Stimulated activated CD8-positive, alpha-beta memory T cell treated with anti-CD3 and anti-CD28 coated beads, Interleukin-7, amount 100 ng/mL, for 1 hour (primary cell): ENCODE measurements at places on chromosomes 6 and 20.
A peak's percentile ranks its signal among the peaks of the same experiment; 100 is the strongest.

DNA sequence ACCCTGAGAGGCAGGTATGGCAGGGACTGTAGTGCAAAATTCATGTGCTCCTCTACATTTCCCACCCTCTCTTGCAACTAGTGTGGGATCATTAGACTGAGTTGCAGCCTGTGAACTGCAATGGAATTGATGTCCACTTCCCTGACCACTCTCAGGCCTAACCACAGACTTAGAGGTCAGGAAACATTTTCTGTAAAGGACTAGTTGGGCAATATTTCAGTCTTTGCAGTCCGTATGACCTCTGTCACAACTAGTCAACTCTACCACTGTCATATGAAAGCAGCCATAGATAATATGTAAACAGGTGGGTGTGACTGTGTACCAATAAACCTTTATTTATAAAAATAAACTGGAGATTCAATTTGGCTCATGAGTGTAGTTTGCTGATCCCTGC is 134.4 kb upstream of the TOP1 start:
- no peak for DNase-seq

- DNase-seq: no peak
Observed at GRCh38 chr6:151240036-151240685, 394 bp downstream of the AKAP12 start.

- no peak for DNase-seq
Observed at GRCh38 chr6:11212664-11213063, 19.8 kb downstream of the NEDD9 start.

DNA sequence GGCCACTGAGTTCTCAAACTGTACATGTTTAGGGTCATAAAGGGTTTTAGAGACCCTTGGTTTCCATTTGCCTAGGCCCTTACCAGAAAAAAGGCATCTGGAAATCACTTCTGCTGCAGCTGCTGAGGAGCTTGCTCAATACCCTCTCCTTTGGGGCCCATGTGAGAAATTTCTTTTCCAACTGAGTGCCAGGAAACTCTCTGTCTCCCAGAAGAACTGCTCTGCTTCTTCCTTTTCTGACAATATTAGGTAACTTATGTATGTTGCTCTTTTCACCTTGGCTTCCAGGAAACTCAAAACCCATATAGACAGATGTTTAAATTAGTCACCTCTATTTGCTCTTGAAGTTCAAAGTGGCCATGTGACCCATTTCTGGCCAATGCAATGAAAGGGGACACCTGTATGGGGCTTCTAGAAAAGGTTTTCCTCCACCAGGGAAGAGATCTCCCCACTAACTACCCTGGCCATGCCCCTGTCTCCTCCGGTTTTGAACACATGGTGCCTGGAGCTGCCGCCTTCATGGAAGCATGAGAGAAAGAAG is 121.6 kb downstream of the PREX1 start:
- DNase-seq: no peak

DNA sequence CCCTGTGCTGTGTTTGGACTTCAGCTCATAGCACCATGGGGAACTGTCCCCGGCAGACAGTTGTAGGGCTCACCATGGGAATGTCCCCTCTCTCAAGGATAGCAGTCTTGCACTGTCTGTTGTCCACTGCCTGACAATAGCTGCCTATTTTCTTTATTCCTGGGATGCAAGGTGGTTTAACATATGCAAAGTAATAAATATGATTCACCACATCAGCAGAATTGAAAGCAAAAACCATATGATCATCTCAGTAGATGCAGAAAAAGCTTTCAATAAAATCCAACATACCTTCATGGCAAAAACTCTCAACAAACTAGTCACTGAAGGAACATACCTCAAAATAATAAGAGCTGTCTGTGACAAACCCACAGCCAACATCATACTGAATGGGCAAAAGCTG is 13.5 kb upstream of the LRP11 start:
- DNase-seq: no peak

- DNase-seq: no peak
Observed at GRCh38 chr6:135869857-135870256, 18.4 kb downstream of the PDE7B start.

DNA sequence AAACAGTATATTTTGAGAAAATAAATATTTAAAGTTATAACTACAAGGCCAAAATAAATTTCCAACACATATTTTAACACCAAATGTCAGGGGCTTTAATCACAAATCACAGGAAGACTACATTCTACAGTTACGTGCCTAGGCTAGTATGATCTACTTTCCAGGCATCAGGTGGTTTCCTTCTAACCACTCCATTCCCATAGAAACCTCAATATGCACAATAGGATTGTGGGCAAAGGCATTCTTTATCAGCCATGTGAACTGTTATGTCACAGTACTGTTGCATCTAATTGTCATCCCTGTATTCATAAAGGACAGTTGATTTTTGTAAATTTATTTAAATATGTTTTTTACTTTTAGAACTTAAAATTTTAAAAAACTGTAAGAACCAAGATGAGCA is 32.4 kb downstream of the ATG5 start:
- no peak for DNase-seq

DNA sequence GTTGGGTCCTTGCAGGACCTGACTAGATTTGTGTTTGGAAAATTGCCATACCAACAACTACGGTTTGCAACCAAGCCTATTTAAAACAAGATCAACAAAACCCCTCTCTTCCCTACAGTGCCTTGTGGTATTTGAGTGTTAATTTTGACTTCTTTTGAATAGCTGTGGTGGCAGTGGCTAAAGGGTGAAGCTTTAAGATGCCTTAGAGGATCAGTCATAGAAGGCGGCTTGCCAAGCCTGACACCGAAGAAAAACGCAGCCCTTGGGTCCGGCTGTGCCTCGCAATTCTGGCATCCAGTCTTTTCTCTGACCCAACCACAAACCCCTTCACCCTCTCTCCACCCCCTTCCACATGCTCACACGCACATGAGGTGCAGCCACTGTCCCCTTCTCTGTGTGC is 32.6 kb downstream of the BMP6 start:
- no peak for DNase-seq

GRCh38 chr6:19210849-19211590 is 626.1 kb upstream of the ID4 start:
- DNase-seq: no peak

DNA sequence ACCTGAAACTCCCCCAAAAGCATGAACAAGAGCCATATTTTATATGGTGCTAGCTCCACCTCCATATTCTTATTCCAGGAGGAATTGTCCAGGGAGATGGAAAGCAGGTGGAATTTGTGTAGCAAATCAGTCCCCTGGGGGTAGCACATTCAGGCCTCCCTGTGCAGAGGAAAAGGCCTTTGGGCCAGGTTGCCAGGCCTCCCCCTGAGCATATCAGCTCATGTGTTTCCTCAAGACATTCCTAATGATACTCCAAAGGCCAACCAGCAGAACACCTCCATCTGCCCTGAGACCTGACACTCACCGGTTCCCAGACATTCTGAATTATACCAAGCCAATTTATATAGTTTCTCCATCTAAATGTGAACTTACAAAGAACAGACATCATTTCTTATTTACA is 2.6 kb upstream of the BANF2 start:
- DNase-seq: no peak

GRCh38 chr20:3509064-3509463 is 38.2 kb downstream of the ATRN start:
- no peak for DNase-seq

GRCh38 chr6:36724514-36725390 is 27.1 kb downstream of the RAB44 start:
- DNase-seq: peak; percentile 13

DNA sequence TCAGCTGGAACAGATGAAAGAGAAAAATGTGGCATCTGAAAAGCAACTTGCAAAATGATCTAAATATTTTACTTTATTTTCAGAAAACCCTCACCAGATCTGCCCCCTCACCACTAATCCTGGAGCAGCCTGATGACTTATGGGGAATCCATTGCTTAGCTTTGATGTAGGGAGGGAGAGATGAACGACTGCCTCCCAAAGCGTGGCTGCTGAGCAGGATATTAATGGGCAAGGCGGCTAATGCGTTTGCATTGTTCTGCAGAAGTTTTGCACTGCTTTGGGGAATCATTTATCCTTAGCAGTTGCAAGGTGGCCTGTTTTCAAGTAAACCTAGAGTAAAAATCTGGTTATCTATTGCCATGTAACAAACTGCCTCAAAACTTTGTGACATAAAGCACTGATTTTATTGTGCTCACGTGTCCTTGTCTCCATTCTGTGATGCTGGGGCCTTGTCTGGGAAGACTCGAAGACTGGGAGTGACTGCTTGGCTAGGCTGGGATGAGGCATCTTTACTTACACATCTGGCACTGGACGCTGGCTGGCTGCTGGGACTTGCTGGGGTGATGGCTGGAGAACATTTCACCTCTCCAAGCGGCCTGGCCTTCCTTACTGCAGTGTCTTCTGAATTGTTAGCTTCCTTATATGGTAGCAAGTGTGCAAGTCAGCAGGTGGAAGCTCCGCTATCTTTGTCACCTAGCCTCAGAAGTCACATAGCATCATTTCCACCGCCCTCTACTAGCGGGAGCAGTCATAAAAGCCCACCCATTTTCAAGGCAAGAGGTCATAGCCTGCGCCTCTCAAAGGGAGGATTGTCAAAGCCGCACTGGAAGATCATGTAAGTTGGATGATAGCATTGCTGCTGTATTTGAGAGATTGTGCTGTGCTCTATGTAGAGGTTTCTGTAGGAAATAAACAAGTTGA is 313.2 kb downstream of the NRN1 start:
- DNase-seq: no peak

GRCh38 chr6:85344996-85345395 is 104.9 kb upstream of the NT5E start:
- no peak for DNase-seq

GRCh38 chr20:49636447-49636846 is 68.5 kb upstream of the PTGIS start:
- no peak for DNase-seq

DNA sequence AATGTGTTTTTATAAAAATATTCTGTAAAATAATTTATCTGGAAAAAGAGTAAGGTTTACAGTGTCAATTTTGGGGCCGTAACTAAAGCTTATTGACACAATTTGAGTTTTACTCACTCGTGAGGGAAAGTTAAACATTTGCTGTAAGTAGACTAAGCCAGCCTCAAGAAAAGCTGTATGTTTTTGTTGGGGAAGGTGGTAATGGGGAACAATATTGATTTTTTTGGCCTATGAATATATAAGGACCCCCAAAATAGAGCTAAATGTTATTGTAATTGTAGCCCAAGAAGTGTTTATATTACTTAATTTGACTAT is 1.4 kb downstream of the SENP6 start:
- no peak for DNase-seq

- no peak for DNase-seq
Observed at GRCh38 chr6:150207931-150208570, 65.2 kb downstream of the PPP1R14C start.

- DNase-seq: no peak
Observed at GRCh38 chr20:54668271-54669039, 193.1 kb downstream of the DOK5 start.

GRCh38 chr6:106411056-106411455 is 50.5 kb downstream of the CRYBG1 start:
- DNase-seq: no peak

- DNase-seq: no peak
Observed at GRCh38 chr6:90368601-90369000, 72.0 kb upstream of the BACH2 start.

DNA sequence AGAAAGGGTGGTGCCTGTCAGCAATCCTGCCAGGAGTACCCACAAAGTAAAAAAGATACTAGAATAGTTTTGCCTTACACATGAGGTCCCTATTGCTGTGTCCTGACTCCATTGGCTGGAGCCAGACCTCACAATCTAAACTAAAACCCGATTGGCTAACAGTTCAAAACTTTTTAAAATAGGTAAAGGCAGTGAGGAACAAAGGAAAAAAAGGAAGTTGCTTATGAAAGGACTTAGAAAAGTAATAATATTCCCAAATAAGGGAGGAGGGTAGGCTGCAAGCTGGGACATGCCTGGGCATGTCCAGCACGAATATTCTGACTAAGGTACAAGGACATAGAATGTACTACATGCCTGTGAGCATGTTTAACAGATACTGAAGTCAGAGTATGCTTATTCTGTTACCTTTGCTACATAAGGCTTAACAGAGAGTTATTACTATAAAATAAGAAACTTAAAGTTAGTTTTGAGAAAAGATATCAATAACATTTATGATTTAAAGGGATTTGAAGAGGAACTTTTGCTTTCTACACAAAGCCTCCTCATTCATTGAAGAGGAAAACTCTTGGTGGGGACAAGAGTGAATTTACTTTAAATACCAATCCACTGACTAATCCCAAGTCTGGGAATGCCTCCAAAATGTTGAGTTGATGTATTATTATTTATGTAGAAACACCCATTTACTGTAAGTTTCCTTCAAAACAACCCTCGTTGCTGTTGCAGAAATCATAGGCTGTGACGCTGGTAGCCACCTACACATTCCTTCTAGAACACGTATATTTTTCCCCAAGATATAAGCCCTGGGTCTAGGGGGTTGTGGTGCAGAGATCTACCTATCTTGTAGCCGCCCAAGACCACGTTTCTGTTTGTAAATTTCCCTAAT is 8.2 kb upstream of the MTHFD1L start:
- DNase-seq: no peak

DNA sequence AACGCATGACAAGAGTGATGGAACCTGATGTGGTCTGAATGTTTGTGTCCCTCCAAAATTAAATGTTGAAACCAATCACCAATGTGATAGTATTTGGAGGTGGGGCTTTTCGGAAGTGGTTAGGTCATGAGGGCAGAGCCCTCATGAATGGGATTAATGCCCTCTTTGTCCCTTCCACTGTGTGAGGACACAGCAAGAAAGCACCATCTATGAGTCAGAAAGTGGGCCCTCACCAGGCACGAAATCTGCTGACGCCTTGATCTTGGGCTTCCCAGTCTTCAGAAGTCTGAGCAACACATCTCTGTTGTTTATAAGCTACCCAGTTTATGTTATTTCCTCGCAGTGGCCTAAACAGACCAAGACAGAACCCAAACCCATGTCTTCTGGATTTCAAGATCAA is 244.0 kb upstream of the JAG1 start:
- DNase-seq: no peak

DNA sequence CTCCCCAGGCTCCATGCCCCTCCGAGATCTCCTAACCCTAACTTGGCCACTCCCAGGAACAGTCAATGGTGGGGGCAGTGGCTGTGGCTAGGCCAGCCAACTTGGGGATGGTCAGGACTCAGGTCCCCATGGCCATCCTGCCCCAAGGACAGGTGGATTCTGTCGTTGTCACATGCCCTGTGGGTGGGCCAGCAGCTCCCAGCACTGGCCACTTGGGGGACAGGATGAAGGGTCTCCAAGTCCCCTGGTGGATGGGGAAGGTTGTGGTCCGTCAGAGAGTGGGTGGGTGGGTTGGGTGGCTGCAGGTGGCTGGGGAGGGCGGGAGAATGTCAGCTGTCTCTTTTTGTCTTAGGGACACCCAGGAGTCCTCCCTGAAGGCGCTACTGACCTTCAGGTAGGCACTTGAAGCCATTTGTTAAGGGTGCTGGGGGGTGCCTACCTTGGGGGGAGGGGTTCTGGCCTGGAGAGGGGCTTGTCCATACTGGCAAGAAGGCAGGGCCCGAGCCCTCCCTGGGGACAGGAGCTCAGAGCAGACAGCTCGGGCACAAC is 5.5 kb downstream of the COL9A3 start:
- DNase-seq: no peak

GRCh38 chr20:49659056-49659455 is 54.6 kb downstream of the B4GALT5 start:
- DNase-seq: no peak

GRCh38 chr6:93571346-93571745 is 152.0 kb upstream of the EPHA7 start:
- no peak for DNase-seq

- no peak for DNase-seq
Observed at GRCh38 chr20:12072954-12073264, 155.2 kb downstream of the BTBD3 start.

- no peak for DNase-seq
Observed at GRCh38 chr6:132456700-132457143, 55.4 kb upstream of the MOXD1 start.

- no peak for DNase-seq
Observed at GRCh38 chr6:7542065-7542873, 798 bp downstream of the DSP start.
